ENCODE measurements at places on chromosomes 2 and 18.

- DNase-seq, result peak; percentile 48
Measured at GRCh38 chr2:73418343-73418742, 32.7 kb downstream of the ALMS1 start.

GRCh38 chr2:113341191-113341869 is 62.6 kb upstream of the PAX8 start:
- DNase-seq, result no peak

GRCh38 chr2:232683368-232683767 is 13.8 kb upstream of the GIGYF2 start:
- no peak for DNase-seq

DNA sequence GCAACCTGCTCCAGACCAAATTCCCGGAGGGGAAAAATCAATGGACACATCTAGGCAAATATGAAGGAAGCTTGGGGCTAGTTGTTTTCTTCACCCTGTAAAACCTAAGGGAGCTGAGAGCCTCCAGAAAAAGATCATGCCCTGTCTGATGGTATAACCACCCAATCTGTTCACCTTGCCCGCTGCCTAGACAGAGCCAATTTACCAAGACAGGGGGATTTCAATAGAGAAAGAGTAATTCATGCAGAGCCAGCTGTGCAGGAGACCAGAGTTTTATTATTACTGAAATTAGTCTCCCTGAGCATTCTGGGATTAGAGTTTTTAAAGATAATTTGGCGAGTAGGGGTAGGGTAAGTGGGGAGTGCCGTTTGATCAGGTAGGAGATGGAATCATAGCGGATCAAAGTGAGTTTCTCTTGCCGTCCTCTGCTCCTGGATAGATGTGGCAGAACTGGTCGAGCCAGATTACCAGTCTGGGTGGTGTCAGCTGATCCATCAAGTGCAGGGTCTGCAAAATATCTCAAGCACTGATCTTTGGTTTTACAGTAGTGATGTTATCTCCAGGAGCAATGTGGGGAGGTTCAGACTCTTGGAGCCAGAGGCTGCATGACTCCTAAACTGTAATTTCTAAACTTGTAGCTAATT is 35.1 kb upstream of the B4GALT6 start:
- DNase-seq, result no peak
